Astrocyte of the hippocampus (primary cell): ENCODE measurements at places on chromosomes 13 and 19.

DNA sequence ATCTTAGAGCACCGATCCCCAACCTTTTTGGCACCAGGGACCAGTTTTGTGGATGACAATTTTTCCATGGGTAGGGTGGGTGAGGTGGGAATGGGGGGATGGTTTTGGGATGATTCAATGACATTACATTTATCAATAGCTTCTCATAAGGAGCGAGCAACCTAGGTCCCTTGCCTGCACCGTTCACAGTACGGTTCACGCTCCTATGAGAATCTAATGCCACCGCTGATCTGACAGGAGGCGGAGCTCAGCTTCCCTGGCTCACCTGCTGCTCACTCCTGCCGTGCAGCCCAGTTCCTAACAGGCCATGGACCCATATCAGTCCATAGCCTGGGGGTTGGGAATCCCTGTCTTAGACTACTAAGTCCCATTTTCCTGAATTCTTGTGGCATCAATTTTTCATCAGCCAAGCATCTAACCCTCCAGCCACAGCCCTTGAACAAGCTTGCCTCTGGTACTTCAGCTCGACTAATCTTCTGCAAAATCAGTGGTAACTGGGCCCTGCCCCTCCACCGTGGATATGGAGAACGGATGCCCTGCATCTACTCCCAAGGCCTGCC is 37.0 kb upstream of the MAP3K10 start:
- no peak for DNase-seq

- DNase-seq, result peak; percentile 82
Measured at GRCh38 chr13:99307648-99308339, 595 bp upstream of the GPR183 start.

GRCh38 chr13:40478775-40479174 is 187.7 kb downstream of the FOXO1 start:
- no peak for DNase-seq

DNA sequence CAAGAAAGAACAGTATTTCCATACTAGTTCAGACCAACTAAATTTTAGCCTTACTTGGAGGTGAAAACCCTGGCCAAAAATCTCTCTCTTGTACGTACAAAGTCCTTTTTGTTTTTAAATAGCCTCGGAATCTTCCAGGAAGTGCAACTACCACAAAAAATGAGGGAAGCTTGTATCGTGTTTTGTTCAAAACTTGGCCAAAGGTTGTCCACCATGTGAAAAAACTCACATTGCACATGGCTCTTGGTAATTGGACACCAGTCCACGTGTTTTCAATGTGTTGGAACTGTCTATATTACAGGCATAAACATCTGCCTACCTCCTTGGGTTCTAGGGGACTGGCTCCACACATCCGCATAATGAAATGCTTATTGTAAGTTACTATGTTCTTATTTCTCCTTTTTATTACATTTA is 15.2 kb upstream of the STRN4 start:
- DNase-seq, result no peak

DNA sequence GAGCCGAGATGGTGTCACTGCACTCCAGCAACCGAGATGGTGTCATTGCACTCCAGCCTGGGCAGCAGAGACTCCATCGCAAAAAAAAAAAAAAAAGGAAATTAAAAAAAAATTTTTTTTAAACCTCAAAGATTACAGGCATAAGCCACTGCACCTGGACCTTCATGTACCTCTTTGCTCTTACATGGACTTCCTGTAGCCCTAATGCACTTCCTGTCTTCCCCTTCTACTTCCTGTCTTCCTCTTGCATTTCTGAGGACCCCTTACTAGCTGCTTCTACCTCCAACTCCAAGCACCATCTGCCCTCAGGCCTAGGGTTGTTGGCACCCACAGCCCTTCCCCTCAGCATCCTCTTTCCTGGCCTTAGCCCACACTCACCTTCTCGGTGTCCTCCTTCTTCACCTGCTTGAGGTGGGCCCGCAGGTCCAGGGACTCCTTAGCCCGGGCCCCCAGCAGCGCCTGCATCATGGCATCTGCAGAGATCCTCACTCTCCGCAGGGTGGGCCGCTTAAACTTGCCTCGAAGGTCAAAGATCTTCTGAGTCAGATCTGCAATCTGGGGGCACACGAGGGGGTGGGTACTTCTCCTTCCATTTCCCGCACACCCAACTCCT is 3.8 kb downstream of the TNNI3 start:
- DNase-seq, result no peak

- peak; percentile 50 for DNase-seq
Measured at GRCh38 chr13:49366841-49367240, 77.0 kb downstream of the CAB39L start.

DNA sequence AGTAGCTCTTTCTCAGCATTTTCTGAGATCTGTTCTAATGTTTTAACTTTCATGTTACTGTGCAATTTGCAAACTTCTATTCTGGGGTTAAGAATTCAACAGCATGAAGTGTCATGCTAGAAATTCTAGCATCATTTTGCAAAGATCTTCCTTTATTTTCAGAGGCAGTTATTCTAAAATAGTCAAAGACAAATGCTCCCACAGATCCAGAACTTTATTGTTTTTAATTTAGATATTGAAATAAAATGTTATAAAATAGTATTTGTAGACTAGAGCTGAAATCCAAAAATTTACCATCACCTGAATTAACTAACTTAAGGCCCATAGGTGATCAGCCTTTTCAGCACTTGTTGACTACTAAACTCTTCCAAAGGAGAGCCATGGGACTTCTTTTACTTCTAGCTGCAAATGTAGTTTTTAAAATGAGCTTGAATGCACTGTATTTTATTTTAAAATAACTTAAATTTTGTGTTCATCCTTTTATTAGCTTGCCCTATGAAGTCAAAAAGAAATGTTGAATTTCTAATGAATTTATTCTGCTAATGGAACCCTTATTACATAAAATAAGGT is 3.2 kb downstream of the MAB21L1 start:
- no peak for DNase-seq

- DNase-seq, result peak; percentile 74
Measured at GRCh38 chr13:32246468-32246867, 68.7 kb downstream of the ZAR1L start.

DNA sequence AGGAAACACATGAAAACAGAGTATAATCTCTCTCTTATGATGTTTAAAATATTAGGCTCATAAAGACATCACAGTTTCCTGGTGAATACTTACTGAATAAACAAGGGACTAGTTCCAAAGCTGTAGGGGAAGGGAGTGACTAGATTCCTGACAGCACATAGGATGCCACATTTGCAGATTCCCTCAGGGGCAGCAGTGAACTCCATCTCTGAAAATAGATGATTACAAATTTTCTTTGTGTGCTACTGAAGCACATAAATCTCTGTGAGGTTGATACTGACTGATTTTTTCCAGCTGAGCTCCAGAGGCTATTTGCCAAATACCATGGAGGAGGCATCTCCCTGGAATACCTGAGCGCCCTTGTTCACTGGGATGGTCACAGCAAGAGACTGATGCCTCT is 77.3 kb downstream of the FGF9 start:
- DNase-seq, result no peak

- no peak for DNase-seq
Measured at GRCh38 chr13:76795701-76796695, 90.2 kb downstream of the KCTD12 start.

DNA sequence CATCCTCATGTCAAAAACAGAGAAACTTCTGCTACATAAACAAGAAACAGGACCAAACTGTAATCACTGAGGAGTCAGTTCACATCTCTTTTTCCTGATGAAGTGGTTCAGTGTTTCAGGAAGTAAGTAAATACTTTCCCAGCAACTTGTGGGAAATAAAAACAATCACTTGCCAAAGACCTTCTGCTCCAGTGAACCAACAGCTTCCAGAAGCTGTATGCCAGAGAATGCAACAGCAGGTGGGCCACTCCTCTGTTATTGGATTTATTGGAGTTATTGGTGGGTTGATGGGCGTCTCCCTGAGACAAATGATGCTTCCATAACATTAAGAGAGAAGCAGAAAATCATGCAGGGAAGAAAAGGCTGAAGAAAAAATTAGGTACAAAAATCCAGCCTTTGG is 9.9 kb downstream of the SLC6A16 start:
- DNase-seq, result peak; percentile 34

DNA sequence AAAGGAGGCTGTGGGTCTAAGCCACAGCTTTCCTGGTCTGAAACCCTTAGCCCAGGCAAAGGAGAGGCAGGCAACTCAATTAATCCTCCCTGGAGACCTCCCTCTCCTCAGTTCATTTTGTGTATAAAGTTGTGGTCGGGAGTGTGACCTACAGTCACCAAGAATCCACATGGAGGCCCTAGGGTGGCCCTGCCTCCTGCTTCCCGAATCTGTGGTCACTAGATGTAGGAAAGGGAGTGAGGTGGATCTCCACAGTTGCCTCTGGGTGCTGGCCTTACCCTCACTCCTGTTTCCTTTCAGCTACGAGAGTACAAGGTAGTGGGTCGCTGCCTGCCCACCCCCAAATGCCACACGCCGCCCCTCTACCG is 1.3 kb downstream of the RPL18A start:
- DNase-seq, result no peak

GRCh38 chr13:53014495-53015443 is 13.8 kb upstream of the OLFM4 start:
- DNase-seq, result no peak

DNA sequence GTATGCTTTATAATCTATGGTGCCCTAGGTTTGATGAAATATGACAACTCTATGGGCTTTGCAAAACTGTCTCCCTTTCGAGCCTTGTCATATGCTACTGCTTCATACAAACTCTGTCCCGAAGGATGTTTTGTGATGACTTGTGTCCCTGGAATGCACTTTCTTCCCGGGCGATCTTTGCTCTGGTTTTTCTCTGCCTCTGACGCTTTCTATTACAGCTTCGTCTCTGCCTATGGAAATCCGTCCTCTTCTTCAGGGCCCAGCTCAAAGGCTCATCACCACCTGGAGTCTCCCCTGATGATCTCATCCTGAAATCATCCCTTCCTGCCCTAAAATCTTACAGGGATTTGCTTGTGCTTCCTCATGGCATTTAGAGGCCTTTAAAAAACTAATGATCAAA is 191.5 kb upstream of the KL start:
- DNase-seq, result peak; percentile 87

DNA sequence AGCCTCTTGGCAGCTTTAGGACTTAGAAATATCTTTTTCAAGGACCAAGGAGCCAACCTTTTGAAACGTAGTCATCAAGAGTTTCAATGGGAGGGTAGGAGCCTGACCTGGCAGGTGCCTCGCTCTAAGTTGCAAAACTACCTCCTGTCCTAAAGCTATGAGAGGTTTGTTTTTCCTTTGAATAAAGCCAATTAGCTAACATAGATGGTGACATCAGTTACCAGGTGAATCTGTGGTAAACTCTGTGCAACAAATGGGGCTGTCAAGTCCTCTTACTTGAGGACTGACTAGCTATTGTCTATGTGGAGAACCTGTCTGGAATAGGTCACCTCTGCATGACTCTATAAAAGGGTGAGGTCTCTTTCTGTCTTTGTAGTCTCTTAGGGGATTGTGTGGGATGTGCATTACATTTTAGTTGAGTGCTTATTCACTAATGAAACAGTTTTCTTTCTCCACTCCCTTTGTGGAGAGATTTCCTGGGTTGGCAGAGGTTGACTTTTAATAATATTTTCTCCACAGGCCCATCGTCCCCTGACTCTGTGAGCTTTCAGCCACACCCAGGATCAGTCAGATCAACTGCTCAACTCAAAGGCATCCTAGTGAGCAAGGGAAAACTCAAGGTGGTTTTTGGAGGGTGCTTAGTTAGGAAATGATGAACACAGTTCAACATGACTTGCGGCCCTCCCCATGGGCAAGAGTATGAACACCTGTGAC is 9.9 kb downstream of the ARL11 start:
- no peak for DNase-seq

DNA sequence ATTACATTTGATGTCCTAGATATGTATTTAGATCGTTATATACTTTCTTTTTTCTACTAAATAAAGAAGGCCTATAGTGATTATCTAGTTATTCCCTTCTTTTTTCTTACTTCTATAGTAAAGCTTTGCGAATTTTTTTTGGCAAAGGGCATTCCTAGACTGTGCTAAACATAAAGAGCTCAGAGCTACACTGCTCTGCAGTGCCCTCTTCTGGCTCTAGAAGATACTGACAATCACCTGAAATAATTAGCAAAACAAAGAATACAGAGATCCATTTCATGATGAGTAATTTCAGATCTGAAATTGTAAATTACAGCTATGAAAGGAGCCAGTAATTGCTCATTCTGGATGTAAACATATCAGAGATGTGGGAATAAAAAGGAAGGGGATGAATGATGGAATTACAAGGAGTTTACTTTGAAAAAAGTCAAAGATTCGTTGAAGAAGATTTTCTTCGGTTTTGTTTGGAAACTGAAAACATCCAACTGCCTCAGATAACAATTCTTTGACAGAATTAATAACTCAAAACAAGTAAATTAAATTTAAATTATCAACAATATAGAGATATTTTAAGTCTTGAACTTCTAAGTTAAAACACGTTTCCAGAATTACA is 288.5 kb downstream of the NALCN start:
- peak; percentile 75 for DNase-seq

DNA sequence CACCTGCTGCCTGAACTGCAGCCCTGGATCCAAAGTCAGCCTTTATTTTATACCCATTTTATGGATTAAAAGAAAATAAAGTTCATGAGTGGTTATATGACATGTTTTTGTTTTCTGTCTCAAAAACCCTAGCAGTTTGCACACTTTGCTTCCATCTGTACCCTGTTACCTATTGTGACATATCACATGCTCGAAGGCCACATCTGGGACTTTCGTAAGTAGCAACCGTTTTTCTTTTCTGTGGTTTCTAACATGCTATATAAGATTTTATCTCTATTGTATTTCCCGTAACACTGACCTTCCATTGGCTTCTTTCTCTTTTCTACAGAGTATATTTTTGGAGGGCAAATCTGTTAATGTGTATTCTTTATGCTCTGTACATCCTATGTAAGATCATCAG is 1007.2 kb downstream of the PCDH9 start:
- no peak for DNase-seq

- peak; percentile 9 for DNase-seq
Measured at GRCh38 chr13:77374786-77375185, 47.9 kb upstream of the MYCBP2 start.

- peak; percentile 87 for DNase-seq
Measured at GRCh38 chr19:54231077-54231931, 8.5 kb upstream of the LILRB3 start.

GRCh38 chr19:37078717-37079032 is 442 bp downstream of the ZNF420 start:
- DNase-seq, result no peak

DNA sequence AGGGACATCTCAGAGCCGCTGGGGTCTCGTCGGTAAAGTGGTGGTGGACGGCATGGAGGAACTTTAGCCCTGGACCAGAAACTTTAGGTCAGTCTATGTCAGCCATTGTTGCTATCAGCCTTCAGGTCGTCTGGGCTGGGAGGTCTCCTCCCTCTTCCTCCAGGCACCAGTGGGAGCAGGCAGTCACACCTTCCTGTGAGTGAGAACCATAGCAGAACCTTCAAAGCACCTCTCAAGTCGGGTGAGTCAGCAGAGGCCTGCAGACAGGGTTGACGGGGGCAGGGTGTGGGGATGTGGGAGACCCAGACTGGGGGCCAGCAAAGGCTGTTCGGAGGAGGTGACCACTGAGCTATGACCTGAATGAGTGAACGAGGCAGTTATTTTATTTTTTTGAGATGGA is 15.4 kb upstream of the SBNO2 start:
- peak; percentile 61 for DNase-seq
